ENCODE measurements at places on chromosomes 4 and X.

- no peak for DNase-seq
Observed at GRCh38 chr4:84237008-84237407, 262.1 kb downstream of the NKX6-1 start.

DNA sequence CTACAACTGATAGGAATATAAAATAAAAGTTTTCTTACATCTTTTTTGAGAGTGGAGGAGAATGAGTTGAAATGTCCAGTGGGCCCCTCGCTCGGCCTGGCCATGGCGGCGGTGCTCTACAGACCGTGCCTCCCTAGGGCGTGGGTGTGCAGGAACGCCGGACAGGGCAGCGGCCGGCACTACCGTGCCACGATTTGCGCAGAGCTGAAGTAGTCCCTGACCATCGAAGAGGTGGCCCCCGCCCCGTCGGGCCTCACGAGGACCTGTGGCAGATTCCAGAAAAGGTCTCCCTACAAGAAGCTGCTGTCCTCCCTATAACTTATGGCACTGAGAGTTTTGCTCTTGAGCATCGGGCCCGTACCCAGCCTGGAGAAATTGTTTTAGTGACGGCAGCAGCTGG, 228.9 kb upstream of the ARHGAP24 start:
- no peak for DNase-seq

DNA sequence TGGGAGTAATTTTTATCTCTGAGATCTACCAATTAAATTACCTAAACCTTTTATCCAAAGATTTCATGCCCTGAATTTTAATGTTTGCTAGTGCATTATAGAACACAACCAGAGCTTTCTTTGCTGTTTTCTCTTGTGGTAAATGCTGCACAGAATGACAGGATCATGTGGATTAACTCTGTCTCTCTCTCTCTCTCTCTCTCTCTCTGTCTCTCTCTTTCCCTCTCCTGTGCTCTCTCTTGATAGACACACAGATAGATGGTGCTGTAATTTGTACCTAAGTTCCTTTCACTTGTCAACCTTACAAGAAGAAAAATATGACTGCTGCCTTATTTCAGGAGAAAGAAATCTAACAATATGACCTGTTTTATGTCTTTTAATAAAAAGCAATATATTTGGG, 211.2 kb upstream of the WDFY3 start:
- no peak for DNase-seq

DNA sequence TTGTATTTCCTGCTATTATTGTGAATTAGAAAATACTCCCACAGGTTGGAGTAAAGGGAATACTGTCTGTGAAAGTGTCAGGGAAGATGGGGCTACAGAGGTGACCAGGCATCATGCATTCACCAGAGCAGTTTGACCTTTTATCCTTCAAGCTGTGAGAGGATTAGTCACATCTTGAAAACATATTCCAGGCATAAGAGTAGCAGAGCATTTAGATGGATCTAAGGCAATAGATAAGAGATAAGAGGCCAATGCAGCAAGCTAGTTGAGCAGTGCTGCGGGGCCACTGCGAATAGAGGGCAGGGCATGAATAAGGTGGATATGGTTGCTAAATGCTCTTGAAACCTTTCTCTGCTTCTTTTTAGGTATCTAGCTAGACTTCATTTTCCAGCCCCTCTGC, 470.7 kb upstream of the FTHL17 start:
- DNase-seq, result no peak

- no peak for DNase-seq
Observed at GRCh38 chr4:108466936-108467902, 153.2 kb upstream of the RPL34 start.

- no peak for DNase-seq
Observed at GRCh38 chr4:177251237-177251636, 58.4 kb upstream of the NEIL3 start.

GRCh38 chr4:62162606-62163005, 962.5 kb downstream of the ADGRL3 start:
- DNase-seq, result no peak

DNA sequence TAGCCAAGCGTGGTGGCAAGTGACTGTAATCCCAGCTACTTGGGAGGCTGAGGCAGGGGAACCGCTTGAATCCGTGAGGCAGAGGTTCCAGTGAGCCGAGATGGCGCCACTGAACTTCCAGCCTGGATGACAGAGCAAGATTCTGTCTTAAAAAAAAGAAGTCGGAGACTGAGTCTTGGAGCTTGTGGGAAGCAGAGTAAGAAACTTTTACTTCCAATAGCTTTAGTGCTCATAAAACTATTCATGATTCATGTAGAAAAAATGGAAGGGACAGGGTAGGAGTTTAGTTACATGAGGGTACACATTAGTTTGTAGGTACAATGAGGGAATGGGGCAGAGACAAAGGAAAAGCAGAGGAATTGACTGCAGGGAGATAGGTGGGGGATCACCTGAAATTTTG, 19.3 kb downstream of the RAP2C start:
- DNase-seq, result no peak

GRCh38 chr4:124389591-124389990, 322.9 kb downstream of the ANKRD50 start:
- DNase-seq, result no peak

DNA sequence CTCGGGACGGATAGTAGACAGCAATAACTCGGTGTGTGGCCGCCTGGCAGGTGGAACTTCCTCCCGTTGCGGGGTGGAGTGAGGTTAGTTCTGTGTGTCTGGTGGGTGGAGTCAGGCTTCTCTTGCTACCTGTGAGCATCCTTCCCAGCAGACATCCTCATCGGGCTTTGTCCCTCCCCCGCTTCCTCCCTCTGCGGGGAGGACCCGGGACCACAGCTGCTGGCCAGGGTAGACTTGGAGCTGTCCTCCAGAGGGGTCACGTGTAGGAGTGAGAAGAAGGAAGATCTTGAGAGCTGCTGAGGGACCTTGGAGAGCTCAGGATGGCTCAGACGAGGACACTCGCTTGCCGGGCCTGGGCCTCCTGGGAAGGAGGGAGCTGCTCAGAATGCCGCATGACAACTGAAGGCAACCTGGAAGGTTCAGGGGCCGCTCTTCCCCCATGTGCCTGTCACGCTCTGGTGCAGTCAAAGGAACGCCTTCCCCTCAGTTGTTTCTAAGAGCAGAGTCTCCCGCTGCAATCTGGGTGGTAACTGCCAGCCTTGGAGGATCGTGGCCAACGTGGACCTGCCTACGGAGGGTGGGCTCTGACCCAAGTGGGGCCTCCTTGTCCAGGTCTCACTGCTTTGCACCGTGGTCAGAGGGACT, 5.7 kb upstream of the MSANTD1 start:
- DNase-seq, result no peak

DNA sequence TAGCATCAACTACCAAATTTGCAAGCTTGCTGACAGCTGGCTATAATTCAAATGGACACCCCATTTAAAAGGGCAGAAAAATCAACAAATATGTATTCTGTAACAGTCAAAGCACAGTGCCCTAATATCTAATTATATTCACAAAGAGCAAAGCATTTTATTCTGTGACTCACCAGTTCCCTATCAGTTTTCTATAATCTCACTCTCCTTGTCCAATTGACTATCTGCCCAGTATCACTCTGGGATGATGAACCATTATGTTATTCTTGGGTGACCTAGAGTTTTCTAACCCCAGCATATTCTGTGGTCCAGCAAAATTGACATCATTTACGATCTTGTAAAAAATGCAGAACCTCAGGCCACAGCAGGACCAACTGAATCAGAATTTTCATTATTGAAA, 82.0 kb upstream of the FREM3 start:
- DNase-seq, result no peak

- no peak for DNase-seq
Observed at GRCh38 chrX:13383907-13384306, 64.1 kb upstream of the ATXN3L start.

GRCh38 chr4:68951806-68952585, 392 bp upstream of the UGT2A3 start:
- no peak for DNase-seq

- no peak for DNase-seq
Observed at GRCh38 chr4:23828020-23828715, 61.7 kb downstream of the PPARGC1A start.

- DNase-seq, result no peak
Observed at GRCh38 chr4:29046781-29047180, 1673.4 kb upstream of the PCDH7 start.

GRCh38 chrX:46341767-46342322, 203.4 kb downstream of the ZNF674 start:
- no peak for DNase-seq

GRCh38 chrX:148940411-148940996, 440.1 kb downstream of the AFF2 start:
- no peak for DNase-seq

GRCh38 chrX:102599951-102600579, 750 bp downstream of the ARMCX5 start:
- no peak for DNase-seq

- no peak for DNase-seq
Observed at GRCh38 chr4:164771088-164771487, 17.2 kb downstream of the SMIM31 start.

DNA sequence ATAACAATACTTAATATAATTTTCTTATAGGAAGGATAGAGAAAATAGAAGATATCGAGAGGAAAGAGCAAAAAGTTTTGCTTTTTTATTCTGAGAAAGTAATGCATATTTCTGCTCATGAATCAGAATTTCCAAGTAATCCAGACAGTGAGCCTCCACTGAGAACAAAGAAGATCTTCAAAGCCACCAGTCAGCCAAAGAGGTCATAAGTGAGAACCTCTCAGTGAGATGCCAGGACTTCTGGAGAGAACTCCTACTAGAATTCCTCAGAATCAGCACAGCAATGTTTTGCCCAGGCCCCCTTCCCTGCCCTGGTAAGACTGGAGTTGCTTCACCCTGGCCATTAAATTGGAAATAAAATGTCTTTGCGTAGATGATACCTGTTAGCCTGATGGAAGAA, 254.4 kb upstream of the FAT4 start:
- DNase-seq, result no peak

DNA sequence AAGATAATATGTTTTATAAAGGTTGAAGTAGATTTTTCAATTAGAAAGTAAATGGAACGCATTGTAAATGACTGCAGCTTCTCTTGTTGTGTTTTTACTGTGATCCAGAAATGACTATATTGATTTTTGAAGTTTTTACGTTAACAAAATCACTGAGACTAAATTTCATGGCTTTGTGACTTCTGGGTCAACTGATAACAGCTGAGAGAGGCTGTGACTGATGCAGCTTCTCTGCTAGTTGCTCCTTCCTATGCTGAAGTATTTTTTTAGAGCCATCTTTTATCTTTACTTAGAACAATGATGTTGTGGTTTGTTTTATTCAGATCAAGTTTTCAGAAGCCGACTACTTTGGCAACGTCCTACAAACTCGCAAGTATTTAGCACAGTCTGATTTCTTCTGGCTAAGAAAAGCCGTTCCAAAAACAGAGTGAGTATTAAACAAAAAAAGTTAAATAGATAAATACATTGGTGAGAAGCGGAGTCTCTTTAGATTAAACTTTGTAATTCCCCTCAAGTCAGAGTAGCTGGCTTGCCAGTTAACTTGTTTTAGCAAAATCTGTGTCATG, 94.7 kb upstream of the CBLL2 start:
- DNase-seq, result no peak

GRCh38 chrX:123408821-123409737, 225.0 kb downstream of the GRIA3 start:
- DNase-seq, result no peak

- no peak for DNase-seq
Observed at GRCh38 chrX:64580035-64580434, 184.8 kb upstream of the MTMR8 start.

DNA sequence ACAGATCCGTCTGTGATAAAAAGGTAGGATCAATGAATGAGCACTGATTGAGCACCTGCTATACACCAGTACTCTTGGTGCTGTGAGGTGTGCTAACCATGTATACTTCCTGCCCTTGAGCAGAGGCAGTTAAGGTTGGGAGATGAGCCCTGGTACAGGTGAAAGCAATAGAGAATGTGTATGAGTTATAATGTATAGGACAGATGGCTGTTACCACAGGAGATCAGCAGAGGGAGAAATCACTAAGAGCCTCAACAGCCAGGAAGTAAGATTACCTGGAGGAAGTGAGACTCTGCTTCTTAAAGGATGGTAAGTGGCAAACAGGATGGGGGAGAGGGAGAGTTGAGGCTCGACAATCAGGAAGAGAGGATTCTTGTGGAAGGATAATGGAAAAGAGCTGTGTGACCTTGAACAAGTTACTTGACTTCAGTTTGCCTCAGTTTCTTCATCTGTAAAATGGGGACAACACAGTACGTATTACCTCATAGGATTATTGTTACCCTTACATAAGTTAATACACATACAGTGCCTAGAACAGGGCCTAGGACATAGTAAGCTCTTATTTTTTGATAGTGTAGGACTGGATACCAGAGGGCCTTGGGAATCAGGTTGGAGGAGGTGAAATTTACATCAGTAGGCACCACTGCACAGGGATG, 9.1 kb downstream of the CXCR3 start:
- no peak for DNase-seq

- DNase-seq, result no peak
Observed at GRCh38 chr4:236028-236427, 69.2 kb downstream of the ZNF732 start.

DNA sequence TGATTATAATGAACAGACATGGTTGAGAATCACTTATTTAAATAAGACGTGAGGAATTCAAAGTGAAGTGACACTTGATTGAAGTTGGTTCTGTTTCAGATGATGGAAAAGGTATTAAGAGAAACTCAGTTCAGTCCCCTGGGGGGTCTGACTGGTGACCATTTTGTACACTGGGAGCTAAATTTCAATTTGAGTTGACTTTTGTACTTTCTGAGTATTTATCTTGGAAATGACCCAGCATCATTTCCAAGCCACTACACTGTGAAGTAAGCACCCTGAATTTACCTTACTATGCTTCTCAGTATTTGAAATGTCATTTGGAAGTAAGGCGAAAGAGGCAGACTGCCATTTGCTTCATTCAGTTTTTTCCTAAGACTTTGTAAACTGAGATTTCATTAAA, 73.4 kb downstream of the CNOT6L start:
- DNase-seq, result no peak

DNA sequence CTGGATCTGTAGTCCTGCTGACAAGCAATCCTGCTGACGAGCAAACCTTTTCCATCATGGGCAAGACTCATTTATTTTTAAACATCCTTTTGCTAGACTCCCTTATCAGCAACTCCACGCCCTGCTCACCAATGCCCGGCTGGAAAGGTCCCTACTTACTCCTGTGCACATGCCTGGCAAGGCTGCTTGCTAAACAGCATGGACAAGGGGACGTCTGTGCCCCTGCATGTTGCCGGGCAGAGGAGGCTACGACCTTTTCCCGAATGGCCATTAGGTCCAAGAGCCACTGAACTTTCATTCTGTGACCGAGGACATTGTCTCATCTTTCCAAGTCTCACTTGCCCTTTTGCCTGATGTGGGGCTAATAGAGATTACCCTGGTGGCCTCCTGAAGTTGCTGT, 98.6 kb downstream of the MGST2 start:
- DNase-seq, result no peak

GRCh38 chrX:10240918-10241317, 84.1 kb downstream of the CLCN4 start:
- DNase-seq, result no peak

DNA sequence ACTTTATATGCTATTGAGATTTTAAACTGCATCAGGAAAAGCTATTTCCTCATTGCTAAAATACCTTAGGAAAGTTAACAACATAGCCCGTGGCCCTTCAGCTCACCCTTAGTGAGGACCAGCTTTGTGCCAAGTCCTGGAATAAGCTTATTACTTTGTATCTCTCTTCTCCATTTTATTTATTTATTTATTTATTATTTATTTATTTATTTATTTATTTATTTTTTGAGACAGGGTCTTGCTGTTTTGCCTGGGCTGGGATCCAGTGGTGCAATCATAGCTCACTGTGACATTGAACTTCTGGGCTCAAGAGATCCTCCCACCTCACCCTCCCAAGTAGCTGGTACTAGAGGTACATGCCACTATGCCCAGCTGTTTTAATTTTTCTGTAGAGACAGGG, 6.3 kb downstream of the RHOXF1 start:
- DNase-seq, result no peak

All from stimulated activated CD8-positive, alpha-beta memory T cell treated with anti-CD3 and anti-CD28 coated beads, Interleukin-4, amount 100 ng/mL, for 4 hours (primary cell).